ENCODE measurements at places on chromosomes 16 and 17.

- DNase-seq, result no peak
Measured at GRCh38 chr17:34899643-34900291, 61.5 kb downstream of the CCT6B start.

DNA sequence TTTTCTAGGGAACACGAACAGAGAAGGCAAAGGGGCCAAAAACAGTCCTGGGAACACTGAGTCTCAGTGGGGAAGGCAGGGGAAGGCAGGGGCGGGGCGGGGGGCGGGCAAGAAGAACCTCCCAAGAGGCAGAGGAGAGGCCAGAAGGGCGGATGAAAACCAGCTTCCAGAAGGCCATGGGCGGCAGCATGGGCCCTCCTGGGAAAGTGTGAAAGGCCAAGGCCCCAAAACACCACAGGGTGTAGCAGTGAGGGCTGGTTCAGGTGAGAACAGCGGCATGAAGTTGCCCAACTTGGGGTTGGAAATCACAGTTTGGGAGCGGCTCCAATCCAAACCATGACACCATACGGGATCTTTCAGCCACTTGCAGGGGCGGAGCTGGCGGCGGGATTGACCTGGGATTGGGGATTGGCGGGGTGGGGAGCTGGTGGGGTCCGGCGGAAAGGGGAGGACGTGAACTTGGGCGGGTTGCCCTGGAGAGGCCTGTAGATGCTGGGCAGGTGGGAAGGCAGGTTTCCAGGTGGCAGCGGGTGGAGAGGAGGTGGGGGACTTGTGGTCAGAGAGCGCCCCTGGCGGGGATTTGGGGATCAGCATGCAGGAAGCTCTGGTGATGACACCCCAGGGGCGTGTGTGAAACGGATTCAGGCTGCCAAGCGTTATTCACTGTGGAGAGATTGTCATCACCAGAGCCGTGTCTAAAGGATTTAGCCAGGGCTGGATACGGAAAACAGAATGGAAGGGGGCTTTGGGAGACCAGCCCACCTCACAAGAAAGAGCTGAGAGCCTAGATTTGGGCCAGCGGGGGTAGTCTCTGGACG is 80.9 kb downstream of the ARHGAP23 start:
- DNase-seq, result peak; percentile 53

DNA sequence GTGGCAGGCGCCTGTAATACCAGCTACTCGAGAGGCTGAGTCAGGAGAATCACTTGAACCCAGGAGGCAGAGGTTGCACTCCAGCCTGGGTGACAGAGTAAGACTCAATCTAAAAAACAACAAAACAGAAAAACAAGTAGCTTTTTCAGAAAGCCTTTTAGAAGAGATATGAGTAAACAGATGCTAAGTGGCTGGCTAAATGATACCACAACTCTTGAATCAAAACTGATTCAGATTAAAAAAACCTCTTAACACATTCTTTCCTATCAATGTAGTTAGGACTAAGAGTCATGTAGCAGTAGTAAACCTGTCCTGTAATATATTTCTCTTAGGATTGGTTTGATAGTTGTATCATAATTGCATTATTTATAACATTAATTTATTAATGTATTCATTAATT is 23.0 kb downstream of the PPM1D start:
- no peak for DNase-seq

DNA sequence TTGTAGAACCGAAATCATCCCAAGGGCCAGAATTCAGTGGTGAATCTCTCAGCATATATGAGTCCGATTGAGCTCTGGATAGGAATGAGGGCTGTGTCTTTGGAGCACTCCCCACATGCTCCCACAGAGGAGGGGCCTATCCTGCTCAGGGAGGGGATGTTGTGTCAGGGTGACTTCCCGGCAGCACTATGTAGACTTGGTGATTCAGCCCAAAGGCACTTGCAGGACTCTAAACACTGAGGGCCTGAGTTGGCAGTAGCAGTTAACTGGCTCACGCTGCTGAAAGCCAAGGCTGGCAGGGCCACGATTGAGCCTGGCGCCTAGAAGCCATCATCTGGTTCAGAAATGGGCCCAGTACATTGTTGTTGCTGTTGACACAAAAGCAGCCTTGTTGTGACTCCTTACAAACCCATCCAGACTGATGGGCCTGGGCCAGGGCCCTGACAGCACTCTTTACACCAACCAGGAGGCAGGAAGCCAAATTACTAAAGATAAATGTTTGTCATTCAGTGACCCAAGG is 31.9 kb downstream of the NMT1 start:
- no peak for DNase-seq

DNA sequence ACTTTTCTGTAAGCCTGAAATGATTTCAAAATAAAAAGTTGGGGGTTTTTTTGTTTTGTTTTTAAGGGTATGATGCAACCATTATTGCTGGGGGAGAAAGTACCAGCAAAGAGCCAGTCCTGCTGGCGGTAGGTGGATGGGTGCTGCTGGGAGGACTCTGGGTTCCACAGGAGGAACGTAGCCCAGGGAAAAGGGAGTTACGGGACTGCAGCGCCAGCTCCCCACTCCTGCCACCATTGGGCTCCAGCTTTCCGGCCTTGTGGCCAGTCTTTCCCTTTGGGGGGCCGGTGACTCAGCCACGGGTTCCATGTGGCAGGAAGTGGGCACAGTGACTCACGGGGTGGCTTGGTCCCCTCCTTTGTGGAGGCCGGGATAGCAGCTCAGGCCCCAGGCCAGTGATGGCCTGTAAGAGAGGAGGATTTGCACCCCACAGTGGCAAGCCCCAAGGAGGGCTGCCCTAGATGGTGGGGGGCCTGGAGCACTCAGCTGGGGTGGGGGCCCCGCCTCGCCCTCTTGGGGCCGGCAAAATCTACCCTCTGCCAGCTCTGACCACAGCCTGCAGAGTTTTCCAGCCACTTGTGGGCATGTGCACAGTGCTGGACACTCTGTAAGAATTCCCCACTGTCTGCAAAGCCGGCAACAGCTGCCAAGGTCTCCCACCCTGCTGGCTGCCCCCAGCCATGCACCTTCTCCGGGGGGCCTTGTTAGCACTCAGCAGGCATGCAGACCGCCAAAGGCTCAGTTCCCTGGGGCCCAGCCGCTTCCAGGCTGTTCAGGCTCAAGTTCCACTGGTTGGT is 30.4 kb downstream of the SOCS3 start:
- DNase-seq, result no peak

- DNase-seq, result no peak
Measured at GRCh38 chr17:1617620-1618174, 10.9 kb downstream of the SLC43A2 start.

DNA sequence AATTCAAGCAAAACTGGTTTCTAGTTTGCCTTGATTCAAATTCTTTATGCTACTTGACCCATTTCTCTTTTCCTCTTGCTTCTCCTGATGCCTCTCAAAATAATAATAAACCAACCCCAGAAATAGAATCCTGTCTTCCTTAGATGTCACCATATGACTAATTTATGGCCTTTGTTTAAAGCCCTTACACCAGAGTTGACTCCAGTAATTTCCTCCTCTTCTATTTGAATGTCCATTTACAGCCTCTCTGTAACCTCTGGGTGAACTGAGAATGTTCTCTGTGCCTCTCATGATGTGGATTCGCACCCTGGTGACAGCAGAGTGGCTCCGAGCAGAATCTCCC is 31.5 kb downstream of the ZFHX3 start:
- DNase-seq, result no peak

DNA sequence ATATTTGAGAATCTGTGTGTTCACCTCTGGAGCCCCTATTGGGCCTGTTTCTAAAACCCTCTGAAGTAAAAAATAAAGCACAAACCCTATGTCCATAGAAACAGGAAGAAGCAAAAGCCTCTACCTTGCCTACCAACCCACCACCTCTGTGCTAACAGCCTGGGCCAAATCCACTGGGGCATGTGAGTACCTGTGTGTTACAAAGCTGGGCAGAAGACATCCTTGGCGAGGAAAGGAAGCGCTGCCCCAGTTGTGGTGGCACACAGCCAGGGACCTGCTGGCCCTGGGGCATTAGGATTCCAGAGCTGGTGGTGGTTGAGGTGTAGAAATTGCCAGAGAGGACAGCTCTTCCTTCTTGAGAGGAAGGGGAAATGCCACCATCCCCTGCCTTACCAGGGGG is 30.0 kb downstream of the MYO18A start:
- DNase-seq, result no peak

DNA sequence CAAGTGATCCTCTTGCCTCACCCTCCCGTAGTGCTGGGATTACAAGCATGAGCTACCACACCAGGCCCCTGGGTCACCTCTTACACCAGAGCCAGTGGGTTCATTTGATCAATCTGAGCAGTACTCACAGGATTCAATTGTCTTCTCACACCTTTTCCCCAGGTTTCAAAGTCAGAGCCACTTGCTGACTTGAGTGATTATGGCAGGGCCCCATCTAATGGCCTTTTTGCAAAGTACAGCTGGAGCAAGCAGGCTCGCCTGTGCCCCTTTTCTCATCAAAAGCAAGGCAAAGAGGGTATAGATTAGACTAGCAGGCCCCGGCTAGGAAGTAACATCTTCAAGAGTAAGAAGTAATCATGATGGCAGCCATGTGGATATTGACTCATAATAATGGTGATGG is 114.8 kb upstream of the NOL11 start:
- DNase-seq, result no peak

DNA sequence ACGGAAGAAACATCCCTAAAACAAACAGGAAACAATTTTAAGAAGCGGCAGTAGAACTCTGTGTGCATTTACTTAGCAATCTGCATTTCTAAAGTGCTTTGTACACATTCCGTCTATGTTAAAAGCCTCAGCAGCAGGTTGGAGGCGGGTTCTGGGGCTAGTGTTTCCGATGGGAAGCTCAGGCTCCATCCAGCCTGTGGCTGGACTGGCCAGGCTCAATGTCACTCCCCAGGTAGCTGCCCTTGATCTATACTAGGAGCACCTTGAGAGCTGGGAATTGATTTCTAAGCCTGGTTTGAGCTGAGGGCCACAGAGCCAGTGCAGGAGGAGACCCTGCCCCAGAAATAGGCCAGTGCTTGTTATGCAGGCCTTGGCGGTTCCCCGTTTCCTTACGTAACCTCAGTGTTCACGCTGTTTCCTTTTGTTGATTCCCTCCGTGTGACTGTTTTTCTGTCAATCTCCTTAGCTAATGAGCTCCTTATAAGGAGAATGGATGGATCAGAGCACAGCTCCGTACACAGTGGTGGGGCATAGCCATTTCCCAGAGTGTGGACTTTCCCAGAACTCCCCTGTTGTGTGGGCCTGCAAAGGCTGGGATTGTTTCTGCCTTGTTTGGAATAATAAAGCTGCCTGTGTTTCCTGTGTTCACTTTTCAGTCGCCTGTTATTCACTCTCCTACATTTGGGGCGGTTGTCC is 21.4 kb downstream of the ADORA2B start:
- no peak for DNase-seq

GRCh38 chr17:27760069-27760885 is 40.1 kb downstream of the NOS2 start:
- peak; percentile 23 for DNase-seq

- no peak for DNase-seq
Measured at GRCh38 chr17:11140501-11140900, 100.5 kb upstream of the SHISA6 start.

DNA sequence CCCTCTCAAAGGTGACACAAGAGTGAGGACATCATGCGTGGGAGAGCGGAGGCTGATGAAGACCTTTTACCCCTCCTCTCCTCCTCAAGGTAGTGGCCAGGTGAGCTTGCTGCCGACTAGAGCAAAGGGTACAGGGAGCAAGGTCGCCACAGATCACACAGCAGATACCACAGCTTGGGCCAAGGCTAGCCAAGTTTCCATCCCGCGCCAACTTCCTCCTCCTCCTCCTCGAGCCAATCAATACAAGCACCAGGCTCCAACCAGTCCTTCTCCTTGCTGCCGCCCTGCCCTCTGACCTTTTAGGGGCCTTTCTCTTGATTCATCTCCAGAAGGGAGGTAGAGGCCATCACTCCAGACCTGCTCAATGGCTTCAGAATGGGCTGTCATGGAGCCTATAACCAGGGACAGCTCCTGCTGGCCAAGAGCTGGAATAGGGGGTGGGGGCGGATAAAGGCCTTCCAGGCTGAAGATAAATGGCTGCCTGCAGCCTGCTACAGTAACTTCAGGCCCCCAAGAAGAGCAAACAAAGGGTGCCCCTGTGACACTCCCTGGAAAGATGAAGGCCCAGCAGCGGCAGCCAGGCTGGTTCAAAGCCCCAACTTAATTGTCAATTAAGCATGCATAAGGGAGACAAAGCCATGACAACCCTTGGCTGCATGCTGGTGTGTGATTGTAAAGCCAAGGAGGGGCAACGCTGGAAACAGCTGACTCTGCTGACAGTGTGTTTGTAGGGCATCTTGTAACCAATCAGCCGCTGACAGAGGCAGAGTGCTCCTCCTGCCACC is 17.8 kb downstream of the HNF1B start:
- DNase-seq, result no peak

DNA sequence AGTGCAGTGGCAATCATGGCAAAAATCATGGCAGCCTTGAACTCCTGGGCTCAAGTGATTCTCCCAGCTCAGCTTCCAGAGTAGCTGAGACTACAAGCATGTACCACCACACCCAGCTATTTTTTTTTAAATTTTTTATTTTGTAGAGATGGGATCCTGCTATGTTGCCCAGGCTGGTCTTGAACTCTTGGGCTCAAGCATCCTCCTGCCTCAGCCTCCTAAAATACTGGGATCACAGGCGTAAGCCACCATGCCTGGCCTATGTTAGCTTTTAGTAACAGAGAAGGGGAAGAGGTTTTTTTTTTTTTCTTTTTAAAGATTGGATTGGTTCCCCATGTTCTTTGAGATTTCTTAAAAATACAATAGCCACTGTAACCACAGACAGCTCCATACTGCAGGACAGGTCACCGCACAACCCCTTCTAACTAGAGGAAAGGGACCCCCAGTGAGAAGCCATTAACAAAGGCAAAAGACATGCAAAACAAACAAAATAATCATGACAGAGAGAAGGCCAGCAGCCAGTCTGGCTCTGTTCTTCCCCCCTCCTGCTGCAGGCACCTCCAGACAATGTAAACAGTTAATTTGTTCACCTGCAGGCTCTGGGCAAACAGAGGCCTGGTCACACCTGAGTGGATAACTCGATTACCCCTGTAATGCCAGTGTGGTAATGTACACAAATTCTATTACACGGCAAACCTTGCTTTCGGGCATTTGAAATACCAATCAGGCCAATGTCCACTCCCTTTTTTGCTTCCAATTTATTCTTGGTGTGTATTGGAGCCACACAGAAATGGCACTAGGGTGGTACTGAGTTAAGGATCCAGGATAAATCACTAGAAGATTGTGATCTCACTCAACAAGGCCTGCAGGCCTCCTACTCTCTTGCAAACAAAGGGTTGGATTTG is 52.9 kb downstream of the SNX11 start:
- no peak for DNase-seq

- no peak for DNase-seq
Measured at GRCh38 chr17:70875729-70876310, 706.5 kb downstream of the KCNJ2 start.

Data from stimulated activated CD4-positive, alpha-beta T cell treated with anti-CD3 and anti-CD28 coated beads, Interleukin-1b, Interleukin-23, amount 100 ng/mL, for 1 hour (primary cell).